ENCODE measurements at places on chromosomes 6 and 20.
A peak's percentile ranks its signal among the peaks of the same experiment; 100 is the strongest.

DNA sequence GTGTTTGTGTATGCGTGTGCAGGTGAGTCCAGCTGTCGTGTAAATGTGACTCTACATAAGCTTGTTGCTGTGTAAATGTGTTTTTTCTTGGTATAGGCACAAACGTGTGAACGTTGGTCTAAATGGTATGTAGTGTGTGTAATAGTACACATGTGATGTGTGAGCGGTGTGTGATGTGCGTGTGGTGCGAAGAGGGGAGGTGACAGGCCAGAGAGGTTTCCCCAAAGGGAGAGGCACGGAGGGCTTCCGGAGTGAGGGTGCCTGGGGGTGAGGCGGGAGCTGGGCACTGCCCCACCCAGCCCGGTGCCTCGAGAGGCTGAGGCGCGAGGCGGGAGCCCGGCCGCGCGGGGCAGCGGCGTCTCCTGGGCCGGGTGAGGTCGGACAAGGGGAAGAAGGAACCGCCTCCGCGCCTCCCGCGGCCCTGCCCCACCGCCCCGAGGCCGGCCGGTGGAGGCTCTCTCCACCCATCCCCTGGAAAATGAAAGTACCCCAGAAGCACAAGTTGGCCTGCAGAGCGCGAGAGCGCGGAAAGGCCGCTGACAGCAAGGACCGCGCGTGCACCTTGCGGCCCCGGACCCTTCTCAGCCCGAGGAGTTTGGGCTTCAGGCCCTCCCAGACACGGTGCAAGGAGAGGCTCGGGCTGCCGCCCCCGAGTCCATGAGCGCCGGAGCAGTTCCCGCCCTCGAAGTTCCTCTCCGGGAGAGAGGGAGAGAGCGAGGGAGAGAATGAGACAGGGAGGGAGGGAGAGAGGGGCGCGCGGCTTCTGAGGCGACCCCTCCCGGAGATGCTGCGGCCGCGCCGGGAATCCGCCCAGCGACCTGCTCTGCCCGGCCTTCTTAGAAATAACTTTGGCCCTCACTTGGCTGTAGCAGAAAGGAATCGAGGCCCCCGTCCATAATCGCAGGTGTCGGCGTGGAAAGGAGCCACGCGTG lies 43.2 kb upstream of the OSTM1 start:
- no peak for DNase-seq

DNA sequence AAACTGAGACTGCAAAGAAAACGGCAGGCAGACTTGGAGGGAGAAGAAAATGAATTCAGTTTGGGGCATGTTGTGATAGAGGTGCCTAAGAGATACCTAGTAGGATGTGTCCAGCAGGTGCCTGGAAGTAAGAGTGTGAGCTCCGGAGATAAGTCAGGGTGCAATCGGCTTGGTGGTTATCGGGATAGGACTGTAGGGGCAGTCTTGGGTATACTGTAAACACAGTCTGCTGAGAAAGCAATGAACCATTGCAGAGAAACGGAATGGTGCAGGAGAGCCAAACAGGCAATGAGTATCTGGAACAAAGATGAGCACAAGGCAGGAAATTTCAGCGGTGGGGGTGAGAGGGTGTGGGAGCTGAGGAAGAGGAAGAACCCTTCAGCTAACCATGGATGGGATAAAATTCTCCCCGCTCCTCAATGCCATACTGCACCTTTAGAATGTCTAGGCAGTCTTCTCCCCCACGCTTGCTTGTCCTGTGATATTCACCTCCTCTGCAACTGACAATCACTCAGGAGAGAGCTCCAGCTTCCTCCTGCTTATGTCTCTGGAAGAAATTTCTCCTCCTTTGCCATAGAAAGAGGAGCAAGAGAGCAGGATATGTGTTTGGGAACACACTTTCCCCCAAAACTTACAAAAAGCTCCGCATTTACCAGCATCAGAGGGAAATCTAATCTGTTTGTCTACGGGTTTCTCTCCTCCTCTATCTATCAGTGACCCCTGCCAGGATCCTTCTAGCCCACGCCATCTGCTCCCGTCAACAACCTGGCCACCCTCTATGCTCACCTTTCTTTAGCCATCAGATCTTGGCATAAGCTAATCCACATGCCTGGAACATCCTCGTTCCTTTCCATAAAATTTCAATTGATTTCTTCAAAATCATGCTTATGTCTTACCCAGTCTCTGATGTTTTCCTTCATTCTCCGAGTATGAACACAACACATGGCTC lies 381.7 kb upstream of the JARID2 start:
- DNase-seq, result peak; percentile 16

DNA sequence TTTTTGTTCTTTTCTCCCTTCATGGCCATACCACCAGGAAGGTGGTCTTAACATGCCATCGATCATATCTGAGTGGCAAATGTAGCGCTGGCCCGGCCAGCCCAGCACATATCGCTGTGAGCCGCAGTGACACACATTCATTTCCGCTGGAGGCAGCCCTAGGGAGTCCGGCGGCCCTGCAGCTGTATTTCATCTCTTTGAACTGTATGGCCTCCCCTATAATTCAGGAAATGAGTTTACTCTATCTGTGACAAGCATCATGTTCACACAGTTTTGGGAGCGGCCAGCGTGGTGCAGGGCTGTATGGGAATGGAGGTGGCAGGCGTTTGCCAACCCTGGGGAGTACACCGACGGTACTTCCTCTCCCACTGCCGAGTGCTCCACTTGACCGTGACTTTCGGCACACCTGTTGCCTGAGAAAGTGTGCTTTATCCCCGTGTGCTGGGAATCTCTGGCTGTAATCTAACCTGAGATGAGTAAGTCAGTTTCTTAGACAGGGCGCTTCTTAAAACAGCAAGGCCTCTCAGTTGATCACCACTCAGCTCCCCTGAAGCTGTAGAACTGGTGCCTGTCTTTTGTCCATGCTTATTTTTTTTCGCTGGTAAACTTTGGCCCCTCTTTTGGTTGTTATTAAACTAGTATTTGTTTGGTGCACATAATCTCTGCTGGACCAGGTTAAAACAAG lies 257.1 kb upstream of the TAB2 start:
- DNase-seq, result no peak

GRCh38 chr6:118551063-118552053 lies 3.3 kb downstream of the PLN start:
- DNase-seq, result peak; percentile 82

DNA sequence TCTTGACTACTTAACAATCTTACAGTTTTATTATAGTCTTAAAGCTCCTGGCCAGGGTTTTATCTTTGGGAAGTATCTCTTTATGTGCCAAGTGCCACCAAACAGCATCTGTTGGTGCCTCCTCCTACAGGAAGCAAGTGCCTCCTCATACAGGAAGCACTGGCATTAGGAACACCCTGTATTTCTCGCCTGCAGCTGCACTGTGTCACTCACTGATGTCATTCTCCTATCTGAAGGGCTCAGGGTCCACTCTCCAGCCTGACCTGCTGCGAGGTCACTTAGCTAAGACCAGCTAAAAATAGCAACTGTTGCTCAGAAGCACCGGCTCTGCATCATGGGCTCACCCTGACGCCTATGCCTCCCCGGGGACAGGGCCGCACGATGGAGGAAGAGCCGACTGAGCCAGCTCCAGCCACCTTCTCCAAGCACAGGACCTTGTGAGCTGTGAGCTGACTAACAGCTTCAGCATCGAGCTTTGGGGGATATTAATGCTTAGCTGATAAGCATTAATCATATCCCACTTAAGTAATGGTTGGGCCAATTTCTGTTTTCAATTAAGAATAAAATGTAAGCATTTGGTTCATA lies 66.3 kb upstream of the CD93 start:
- no peak for DNase-seq

GRCh38 chr20:32541323-32542258 lies 43.5 kb downstream of the NOL4L start:
- no peak for DNase-seq

DNA sequence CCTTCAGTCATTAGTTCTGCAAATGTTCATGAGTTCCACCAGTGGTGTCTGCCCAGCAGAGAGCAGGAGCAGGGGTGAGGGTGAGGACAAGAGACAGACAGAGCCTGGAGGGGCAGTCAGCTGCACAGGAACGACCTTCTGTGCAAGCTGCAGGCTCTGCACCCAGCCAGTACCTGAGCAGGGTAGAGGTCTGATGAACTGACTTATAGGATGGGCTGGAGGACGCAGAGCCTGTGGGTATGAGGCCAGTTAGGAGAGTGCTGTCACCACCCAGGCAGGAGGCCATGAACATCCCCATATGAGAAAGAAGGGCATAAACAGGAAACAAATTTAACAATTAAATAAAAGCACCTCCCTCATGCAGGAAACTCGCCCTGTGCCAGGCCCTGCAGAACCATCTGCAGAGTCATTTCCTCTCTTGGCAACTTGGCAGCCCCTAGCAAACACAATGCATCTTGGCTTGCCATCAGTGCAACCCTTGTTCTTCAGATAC lies 17.9 kb downstream of the C6orf15 start:
- DNase-seq, result no peak

DNA sequence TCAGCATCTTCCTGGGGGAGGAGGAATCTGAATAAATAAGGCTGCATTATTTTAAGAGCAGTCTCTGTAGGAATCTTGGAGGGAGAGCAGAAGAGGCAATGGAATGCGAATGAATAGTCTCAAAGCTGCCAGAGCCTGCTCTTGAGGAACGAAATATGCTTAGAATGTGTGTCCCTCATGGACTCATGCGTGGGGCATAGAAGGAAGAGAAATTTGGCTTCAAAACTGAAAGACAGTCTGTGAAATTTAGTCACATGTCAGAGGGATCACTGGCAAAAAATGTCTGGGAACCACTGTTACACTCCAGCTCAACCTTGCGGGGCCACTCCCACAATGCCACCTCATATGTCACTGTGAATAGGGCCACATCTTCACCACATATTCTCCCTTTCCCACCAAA lies 95.5 kb downstream of the GJA10 start:
- DNase-seq, result peak; percentile 73

DNA sequence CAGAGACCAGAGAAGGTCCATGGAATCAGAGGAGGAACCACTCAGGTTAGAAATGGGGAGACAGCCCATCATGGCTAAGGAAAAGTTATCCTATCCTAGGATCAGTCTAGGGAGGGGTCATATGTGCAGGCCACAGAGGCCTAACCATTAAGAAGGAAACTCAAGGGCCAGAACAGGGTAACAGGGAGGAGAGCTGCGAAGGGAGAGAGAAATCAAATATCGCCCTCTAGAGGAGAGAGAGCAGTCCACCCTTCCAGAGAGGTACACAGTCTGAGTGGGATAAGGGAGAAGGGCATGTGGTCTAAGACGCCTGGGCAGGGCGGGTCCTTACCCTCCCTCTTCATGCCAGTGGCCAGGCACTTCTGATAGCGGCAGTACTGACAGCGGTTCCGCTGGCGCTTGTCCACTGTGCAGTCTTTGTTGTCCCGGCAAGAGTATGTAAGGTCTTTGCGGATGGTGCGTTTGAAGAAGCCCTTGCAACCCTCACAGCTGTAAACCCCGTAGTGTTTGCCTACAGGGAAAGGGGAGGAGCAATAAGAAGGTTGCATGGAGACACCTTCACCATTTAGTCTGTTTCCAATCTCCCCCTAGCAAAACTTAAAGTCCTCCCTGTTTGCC lies 2.9 kb downstream of the RXRB start:
- DNase-seq, result peak; percentile 82

DNA sequence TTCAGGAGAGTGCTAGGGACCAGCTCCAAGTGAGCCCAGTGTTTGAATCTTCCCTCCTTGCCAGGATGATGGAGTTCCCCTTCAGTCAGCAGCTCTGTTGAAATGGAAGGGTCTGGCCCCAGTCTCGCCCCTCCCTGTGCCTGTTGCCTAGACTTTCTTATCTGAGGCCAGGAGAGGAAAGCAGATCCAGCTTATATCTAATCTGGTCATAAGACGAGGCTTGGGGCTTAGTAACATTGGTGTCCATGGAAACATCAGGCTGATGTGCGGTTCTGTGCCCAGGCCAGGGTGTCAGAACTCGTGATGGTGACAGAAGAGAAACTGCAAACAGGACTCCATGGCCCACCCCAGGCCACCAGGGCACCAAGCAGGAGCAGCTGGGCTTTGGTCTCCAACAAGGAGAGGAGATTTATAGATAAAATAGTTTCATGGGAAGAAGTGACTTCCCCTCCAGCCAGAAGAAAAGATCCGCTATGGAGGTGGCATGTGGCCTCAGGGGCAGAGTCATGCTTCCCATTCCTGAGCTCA lies 9.8 kb downstream of the MAS1L start:
- no peak for DNase-seq

GRCh38 chr6:138162111-138162954 lies 594 bp downstream of the ARFGEF3 start:
- no peak for DNase-seq

DNA sequence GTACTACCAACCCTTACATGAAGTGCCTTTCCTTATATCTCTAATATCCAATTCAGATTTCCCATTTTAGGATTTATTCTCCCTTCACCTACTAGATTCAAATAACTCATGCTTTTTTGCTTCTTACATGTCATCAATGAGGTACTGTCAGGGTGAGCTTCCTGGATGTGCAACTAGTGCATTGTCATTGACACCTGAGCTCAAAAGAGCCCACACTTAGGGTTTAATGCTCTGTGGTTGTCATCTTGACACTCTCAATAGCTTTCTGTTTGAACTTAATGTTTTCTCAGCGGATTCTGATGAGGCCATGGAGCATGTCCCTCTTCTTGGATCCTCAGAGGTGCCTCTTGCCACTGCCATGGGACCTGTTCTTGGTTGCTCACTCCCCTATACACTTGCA lies 1033.3 kb upstream of the EYS start:
- DNase-seq, result no peak

DNA sequence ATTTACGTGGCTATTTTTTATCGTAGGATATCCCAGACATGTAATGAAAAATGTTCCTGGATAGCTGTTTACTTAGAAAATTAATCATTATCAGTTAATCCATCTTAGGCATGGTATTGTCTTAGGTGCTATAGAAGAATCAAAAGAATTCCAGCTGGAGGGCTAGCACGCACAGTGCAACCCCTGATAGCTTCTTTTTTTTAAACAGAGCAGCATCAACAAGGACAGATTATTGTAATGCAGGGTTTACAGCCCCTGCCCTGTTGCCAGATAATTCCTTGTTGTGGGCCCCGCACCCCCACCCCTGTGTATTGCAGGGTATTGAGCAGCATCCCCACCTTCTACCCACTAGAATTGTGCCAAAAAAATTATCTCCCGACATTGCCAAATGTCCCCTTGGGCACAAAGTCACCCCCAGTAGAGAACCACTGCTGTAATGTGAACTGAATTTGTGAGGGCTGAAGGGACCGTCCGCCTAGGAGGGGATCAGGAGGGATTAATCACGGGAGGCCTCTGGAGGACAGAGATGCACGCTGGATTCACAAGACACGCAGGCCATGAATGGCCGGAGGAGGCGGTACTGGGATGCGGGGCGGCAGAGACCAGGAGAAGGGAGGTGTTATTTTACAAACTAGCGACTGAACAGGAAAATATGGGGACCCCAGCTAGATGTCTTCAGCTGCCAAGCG lies 174.6 kb downstream of the ZDHHC14 start:
- no peak for DNase-seq

GRCh38 chr20:54254596-54254995 lies 46.7 kb downstream of the PFDN4 start:
- peak; percentile 37 for DNase-seq
